ENCODE measurements at places on chromosomes 12 and 14.

DNA sequence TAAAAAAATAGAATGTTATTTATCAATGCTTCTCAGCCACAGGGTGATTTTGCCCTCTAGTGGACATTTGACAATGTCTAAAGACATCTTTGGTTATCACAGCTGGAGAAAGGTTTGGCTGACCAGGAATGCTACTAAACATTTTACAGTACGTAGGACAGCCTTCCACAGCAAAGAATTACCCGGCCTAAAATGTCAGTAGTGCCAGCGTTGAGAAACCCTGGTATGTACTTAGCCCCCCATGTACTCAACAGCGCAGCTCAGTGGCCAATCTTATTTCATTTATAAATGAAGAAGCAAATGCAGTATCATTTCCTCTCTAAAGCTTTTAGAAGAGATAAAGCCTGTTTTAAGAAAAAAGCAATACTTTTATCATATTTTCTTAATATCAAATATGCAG, 5.8 kb downstream of the MARK3 start:
- DNase-seq: peak; percentile 38

DNA sequence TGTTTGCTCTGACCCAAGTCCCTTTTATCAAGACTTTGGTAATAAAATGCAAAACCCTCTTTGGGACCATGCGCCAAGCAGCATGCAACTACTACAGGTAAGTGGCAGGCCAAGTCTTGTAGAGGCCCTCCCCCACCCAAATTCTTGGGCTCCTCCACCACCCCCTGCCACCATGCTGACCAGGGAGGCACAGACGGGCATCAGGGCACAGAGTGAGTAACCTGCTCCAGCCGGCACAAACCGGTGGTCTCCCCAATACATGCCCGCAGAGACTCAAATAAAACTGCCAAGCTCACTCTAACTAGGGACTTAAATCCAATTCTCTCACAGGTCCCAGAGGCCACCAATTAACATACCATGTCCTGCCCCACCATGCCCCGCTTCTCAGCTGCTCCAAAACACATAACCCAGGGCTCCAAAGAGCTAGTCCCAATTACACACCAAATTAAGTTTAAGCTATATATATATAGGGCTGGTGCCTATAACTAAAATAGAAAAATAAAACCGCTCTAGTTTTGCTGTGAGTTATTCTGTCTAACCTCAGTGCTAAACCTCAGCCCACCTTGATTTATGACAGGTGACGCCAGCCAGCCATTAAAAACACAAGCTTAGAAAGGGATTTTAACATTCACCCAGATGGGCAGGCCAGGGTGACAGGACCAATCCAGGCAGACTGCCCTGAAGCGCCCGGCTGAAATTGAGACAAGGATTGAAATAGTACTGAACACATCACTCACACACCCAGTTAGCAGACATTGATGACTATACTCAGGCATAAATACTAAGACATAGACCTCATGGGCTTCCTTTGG, 81.0 kb downstream of the CLMN start:
- no peak for DNase-seq

GRCh38 chr12:131425112-131426075, 285.5 kb upstream of the SFSWAP start:
- DNase-seq: no peak

- no peak for DNase-seq
These were observed 299.6 kb downstream of the DPF3 start for GRCh38 chr14:72594099-72594901.

DNA sequence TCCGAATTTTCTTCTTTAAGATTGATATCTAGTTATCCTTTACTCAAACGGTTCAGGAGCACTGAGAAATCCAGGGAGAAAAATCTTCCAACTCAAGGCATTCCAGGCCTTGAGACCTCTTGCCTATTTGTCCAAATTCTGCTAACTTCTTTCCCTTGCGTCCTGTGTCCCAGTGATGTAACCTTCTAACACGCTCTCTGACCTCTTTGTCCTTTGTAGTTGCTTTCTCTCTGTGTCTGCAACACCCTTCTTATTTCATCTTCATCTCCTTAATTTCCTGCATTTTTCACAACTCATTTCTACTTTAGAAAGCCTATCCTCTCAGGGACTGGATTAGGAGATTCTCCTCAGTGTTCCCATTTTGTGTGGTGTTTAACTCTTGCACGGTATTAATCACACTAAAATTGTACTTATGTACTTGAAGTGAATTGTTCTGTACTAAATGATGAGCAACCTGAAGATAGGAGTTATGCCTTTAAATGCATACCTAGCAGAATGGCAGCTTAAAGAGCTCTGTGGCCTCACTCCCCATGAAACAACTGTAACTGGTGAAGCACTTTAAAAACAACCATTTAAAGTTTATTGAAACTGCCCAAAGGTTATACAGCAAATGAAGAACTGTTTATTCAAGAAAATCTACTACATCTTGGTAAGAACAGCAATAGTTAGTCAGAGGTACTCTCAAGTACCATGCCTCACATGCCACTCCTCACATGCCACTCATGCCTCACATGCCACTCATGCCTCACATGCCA, 7.4 kb upstream of the SNAPC1 start:
- DNase-seq: no peak

DNA sequence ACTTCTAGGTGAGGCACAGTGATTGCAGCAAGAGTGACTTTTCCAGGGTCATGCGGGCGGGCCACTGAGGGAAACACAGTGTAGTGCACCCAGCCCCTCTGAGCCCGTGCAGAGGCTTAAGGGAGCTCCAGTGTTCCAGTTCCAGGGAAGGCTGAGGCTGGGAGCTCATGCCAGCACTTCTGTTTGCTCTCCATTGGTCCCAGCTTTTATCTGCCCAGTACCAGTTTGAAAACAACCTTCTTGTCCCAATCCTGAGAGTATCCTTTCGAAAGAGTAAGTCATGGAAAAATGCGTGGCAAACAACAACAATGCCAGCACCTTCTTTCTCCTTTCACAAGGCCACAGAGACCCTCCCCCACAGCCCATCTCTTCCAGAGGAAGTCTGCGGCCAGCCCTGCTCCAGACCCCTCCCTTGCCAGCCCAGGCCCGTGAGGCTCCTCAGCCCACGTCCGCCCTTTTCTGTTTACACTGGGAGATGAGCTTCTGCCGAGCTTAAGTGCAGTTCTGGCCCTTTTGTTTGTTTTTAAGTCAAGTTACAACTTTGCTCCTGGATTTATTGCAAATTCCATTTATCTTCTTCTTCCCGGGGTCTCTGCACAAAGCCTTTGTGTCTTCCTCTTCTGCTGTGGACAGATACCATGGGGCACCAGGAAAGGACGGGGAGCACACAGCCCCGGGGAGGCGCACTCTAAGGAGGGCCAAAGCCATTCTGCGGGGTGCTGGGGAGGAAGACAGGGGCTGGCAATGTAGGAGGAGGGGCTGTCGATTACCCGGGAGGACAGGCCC, 185.6 kb downstream of the ZFP36L1 start:
- no peak for DNase-seq

DNA sequence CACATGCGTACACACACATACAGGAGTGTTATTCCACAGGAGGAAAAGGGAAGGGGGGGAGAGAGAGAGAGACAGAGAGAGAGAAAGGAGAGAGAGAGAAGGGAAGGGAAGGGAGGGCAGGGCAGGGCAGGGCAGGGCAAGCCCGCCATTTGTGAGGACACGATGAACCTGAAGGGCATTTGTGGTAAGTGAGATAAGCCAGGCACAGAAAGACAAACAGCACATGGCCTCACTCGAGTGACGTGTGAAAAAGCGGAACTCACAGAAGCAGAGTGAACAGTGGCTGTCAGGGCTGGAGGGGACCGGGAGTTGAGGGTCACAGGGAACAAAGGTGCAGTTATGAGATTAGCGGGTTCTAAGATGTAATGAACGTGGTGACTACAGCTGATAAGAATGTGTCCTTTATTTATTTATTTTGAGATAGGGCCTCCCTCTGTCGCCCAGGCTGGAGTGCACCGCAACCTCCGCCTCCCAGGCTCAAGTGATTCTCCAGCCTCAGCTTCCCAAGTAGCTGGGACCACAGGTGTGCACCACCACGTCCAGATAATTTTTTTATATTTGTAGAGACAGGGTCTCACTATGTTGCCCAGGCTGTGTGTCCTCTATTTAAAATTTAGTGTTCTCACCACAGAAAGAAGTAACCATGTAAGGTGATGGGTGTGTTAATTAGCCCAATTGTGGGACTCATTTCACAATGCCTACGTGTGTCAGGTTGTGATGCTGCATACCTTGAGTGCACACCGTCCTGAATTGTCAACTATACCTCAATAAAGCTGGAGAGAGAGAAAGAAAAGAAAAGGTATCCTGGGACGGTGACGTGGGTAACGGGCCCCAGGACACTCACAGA, 18.7 kb upstream of the FBRSL1 start:
- no peak for DNase-seq

- DNase-seq: peak; percentile 5
These were observed 244.8 kb downstream of the IPO8 start for GRCh38 chr12:30450872-30451271.

DNA sequence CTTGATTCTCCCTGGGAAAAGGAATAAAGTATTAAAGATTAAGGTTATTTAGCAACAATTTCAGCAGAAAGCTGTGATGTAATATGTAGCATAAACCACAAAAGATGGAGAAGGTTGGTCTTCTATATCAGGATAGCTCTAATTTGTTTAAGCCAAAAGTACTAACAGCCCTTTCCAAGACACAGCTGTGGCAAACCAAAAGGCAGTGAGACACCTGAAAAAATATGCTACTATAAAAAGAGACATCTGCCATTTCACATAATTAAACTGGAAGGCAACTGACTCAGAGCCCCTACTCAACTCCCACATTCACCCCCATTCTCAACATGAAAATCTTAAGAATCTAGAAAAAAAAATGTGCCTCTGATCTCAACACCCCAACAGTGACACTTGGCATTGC, 390.2 kb upstream of the PRICKLE1 start:
- no peak for DNase-seq

DNA sequence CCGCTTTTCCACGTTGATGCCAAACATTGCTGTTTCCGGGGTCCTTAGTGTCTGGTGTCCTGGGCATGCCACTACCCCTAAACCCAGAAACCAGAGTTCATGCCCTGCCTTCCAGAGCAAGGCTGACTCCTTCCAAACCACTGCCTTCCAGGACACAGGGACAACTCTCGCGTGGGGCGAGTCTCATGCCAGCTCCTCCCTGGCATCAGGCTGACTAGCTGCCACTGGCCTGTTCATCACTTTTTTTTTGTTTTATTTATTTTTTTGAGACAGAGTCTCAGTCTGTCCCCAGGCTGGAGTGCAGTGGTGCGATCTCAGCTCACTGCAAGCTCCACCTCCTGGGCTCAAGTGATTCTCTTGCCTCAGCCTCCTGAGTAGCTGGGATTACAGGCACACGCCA, 4.8 kb downstream of the SETD1B start:
- DNase-seq: no peak

- DNase-seq: no peak
These were observed 268.8 kb upstream of the BTG1 start for GRCh38 chr12:92414170-92415070.

- no peak for DNase-seq
These were observed 12.2 kb downstream of the TBX3 start for GRCh38 chr12:114671443-114672411.

- DNase-seq: peak; percentile 77
These were observed 20.1 kb downstream of the TPCN1 start for GRCh38 chr12:113241191-113242025.

GRCh38 chr12:124952295-124952694, 36.6 kb downstream of the DHX37 start:
- DNase-seq: no peak

GRCh38 chr12:59620326-59620725, 24.5 kb downstream of the SLC16A7 start:
- no peak for DNase-seq

DNA sequence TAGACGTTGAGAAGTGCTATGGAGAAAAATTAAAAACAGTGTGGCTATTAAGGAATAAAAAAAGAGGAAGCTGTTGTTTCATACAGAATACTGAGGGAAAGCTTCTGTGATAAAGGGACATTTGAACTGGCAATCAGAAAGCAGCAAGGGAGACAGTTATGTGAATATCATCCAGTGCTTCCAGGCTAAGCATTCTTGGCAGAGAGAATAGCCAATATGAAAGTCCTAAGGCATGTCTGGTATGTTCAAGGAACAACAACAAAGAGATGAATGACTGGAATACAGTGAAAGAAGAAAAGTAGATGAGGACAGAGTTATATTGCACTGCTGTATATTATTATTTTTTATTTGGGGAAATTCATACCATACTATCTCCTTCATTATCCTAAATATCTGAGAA, 23.9 kb downstream of the SCAF11 start:
- no peak for DNase-seq

- DNase-seq: no peak
These were observed 184.8 kb upstream of the NTF3 start for GRCh38 chr12:5247144-5247543.

GRCh38 chr12:131250951-131251315, 297.2 kb downstream of the ADGRD1 start:
- no peak for DNase-seq

DNA sequence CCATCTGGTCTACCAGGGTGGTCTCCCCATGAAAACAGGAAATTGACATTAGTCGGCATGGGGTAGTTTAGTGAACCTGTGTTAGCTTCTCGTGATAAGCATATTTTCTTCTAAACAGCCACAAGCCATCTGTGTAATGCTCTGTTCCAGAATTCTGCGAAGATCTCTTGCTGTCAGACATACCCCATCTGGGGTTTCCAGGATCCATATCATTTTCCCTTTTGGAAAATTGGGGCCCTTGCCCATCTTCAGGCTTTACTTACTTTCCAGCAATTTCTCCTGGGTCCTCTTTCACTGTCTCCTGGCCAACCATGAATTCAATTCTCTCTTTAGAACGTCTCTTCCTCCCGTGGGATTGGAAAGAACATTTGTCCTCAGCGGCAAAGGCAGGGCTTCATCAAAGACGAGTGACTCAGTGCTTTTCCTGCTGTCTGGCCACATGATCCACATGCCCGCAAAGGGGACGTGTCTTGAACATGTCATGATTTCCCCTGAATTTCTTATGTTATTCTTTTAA, 21.4 kb upstream of the NCOR2 start:
- DNase-seq: no peak

- no peak for DNase-seq
These were observed 281.9 kb downstream of the CACNA1C start for GRCh38 chr12:2334689-2335088.

GRCh38 chr12:98612696-98613334, 19.3 kb downstream of the SLC25A3 start:
- no peak for DNase-seq

- no peak for DNase-seq
These were observed 1193.0 kb downstream of the AACS start for GRCh38 chr12:126258190-126258589.

GRCh38 chr14:30779210-30779609, 95.1 kb upstream of the COCH start:
- DNase-seq: no peak

- no peak for DNase-seq
These were observed 19.7 kb downstream of the TSPAN19 start for GRCh38 chr12:85016413-85016812.

- DNase-seq: no peak
These were observed 1.6 kb downstream of the OAS3 start for GRCh38 chr12:112939761-112940381.

GRCh38 chr12:128813392-128813791, 10.4 kb downstream of the SLC15A4 start:
- DNase-seq: no peak

- DNase-seq: no peak
These were observed 40.2 kb upstream of the DICER1 start for GRCh38 chr14:95197551-95197950.
